Ammon's horn (tissue), 1 donor: ENCODE measurements at places on chromosomes 3 and 15.
A peak's percentile ranks its signal among the peaks of the same experiment; 100 is the strongest.

- no peak for DNase-seq
These were observed 353.1 kb upstream of the BCHE start for GRCh38 chr3:166190360-166190759.

DNA sequence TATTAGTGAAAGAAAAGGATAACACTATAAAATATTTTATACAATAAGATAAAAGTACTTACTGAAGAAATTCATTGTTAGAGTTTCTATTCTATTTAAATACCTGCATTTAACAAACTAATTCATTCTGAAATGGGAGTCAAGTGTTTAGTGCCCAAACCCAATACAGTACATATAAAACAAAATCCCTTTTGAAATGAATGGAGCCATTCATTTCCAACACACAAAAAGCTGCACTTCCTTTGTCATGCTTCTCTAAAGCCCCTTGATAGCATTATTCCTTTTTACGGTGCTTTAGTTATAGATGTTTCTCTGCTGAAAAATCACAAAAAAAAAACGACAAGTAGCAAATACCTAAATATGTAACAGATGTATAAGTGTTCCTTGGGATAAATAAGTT, 596.3 kb downstream of the ZIC1 start:
- no peak for DNase-seq

DNA sequence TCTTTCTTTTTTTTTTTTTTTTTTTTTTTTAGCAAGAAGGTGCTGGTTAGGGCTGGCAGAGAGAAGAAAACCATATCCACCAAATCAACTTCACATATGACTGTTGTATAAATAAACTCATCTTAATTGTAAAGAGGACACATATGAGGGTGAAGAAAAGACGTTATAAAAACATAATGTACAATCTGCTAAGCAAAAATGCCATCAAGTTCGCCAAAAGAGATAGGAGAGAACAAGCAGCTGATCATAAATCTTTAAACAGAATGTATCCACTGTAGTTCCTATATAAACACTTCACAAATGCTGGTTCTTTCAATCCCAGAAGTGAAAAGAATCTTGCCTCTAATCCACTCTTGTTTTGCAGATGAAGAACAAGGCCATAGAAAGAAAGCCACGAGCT, 9.2 kb downstream of the FGF12 start:
- no peak for DNase-seq

DNA sequence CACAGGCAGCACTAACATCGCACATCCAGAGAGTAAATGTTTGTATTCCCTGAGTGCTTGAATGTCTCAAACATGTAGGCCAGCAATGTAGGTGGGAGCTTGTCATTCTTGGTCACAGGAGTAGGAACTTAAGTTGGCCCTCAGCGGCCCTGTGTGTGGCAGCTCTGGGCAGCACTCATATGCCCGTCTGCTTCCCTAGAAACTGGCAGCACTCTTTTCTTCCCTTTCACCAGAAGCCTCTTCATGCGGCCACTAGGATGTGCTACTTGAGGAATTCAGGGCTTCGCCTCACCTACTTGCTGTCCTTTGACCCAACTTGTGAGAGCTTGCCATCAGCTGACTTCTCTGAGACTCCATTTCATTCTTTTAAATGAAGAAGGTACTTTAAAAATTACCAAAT, 69.5 kb downstream of the TIPARP start:
- no peak for DNase-seq

DNA sequence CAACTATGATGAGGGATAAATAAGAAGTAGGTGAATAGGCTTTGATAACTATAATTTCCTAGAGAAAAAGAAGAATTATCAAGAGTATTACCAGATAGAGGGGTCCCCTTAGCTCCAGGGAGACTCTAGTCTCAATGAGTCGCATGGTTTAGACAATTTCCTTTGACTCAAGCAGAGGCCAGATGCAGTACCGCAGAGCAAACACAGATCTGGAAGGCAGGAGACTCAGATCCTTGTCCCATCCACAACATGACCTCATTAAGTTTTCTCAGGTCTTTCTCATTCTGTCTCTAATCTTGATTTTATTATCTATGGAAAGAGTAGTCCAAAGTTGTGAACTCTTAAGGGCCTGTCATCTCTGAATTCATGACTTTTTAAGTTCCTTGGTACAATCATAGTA, 987.9 kb downstream of the NTRK3 start:
- DNase-seq, result no peak

DNA sequence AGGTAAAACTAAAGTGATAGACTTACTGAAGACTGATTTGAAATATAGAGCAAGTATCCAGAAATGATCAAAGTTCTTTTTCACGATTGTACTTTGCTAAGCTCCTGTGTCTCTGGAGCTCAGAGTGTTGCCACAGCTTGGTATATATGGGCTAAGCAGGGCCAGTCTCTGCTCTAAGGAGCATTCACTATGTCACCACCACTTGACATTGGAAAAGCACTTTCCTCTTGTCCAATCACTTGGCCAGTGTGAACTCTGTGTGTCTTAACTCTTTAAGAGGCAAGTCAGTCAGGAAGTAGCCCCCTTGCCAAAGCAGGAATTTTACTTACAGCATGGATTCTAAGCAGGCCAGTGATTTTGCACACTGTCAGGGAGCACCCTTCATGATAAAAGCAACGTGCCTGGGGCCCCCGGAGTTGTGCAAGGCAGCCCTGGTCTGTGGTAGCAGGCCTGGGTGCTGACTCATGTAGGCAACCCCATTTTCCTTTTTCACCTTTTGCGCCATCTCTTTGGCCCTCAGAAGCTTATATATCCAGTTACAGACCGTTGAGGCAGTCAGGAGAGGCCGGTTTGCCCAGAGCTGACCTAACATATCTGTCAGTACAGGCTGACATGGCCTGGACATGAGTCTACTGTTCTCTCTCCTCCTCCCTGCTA, 73.0 kb downstream of the HCN4 start:
- no peak for DNase-seq

DNA sequence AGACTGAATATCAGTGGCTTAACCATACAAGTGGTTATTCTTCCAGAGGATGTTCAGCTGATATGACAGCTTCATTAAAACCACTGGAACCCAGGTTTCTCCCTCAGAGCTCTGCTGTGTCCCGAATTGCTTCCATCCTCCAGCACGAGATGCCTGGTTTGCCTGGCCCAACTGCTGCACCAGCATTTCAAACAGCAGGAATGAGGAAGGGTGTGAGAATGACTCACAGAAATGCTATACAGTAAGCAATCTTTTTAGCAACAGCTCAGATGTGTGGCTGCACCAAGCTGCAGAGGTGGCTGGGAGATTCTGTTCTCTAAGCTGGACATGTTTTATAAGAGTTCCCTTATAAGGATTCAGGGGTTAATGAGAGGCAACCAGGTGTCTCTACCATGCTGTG, 271.0 kb downstream of the GABRG3 start:
- peak; percentile 19 for DNase-seq

- no peak for DNase-seq
These were observed 331.2 kb upstream of the DCBLD2 start for GRCh38 chr3:99232696-99233095.
